ENCODE measurements at places on chromosomes 1 and 21.

DNA sequence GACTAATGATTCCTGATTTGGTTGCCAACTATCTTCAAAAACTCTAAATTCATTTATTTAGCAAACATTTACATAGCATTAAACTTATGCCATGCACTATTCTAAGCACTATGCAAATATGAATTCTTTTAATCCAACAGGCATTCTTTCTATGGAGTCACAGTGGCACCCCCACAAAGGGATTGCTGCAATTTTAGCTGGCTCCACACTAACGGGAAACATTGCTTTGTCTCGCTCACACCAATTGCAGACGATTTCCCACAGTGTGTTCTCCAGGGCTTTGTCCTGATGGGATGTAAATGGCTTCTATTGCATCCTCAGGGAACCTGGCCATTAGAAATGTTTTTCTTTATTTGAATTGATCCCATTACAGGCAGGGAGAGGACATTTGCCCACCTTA, 259.1 kb downstream of the BARHL2 start:
- DNase-seq = no peak

GRCh38 chr1:16257968-16258367, 21.0 kb upstream of the CPLANE2 start:
- DNase-seq = no peak

- no peak for DNase-seq
Measured at GRCh38 chr1:44907893-44908292, 64.8 kb upstream of the PTCH2 start.

DNA sequence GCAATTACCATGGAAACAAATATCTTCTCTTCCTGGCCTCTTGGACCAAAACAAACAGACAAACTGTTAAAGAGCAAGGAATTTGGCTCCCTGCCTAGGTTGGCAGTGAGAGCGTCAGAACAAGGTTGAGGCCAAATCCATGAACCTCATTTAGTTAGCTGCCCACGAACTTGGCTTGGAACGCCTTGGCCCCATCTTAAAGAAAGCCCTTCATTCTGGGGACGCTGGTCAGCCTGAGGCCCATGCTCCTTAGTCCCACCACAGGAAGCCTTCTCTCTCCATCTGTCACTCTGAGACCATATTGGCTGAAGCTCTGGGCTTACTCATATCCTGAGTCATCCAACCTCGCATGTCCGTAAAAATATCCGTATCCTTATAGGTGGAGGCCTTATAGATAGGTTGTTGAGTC, 62.4 kb upstream of the DIRAS3 start:
- no peak for DNase-seq

GRCh38 chr21:35172231-35172630, 123.1 kb upstream of the RUNX1 start:
- DNase-seq = no peak

GRCh38 chr1:119743776-119744597, 24.7 kb downstream of the HMGCS2 start:
- peak; percentile 94 for DNase-seq

- DNase-seq = peak; percentile 75
Measured at GRCh38 chr1:205527931-205528330, 23.5 kb downstream of the CDK18 start.

- DNase-seq = no peak
Measured at GRCh38 chr1:196546272-196547111, 61.7 kb downstream of the KCNT2 start.

DNA sequence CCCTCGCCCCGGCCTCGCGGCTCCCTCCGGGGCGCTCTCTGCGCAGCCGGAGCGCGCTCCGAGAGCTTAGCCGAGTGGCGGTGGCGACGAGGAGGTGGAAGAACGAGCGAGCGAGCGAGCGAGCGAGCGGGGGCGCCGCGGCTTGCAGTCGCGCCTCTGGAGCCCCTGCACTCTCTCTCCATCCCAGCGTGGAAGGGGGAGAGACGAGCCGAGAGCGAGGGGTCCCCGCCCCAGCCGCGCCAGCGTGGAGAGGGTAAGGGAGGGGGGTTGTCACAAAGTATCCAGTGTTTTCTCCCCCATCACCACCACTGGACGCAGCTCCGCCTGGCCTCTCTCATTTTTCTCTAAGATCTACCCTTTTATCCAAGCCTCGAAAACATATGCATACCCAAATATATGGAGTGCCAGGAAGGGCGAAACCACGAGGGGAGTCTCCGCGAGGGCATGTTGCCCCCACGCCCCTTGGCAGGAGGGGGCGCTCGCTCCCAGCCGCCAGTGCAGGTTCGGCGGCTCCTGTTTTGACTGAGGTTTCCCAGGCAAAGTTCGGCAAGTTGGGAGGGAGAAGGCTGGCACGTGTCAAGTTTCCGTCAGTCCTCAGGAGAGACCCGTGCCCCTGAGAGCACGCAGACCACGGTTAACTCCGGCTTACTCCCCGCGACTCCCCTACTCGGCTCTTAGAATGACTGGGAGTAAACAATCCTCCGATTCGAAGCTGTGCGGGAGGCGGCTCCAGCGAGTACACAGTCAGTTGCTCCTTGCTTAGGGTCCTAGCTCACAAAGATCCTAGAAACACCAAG, 569 bp upstream of the DAB1 start:
- peak; percentile 68 for DNase-seq

- DNase-seq = peak; percentile 25
Measured at GRCh38 chr1:173048621-173049321, 2.0 kb downstream of the TNFSF18 start.

DNA sequence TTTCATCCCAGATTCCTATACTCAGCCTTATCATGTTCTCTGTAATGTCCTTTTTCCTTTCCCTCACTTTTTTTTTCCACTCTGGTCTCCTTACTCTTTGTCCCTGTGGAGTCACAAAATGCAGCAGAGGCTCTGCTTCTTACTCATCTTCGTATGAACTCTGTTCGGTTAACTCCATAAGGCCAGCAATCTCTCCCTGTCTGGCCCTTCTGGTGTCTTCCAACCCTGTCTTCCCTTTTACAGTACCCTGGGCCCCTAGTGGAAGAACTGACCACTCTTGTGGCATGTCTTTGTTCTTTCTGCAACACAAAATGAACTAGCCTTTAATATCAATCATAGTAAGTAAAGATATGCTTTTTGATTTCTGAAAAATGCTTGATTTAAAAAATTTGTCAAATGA, 7.1 kb downstream of the CD101 start:
- DNase-seq = no peak

GRCh38 chr21:17391811-17392340, 121.0 kb upstream of the CXADR start:
- no peak for DNase-seq

GRCh38 chr1:55823541-55824250, 608.5 kb upstream of the USP24 start:
- DNase-seq = peak; percentile 65

- no peak for DNase-seq
Measured at GRCh38 chr1:27556435-27556780, 47.5 kb downstream of the AHDC1 start.

- no peak for DNase-seq
Measured at GRCh38 chr1:59901770-59902388, 24.7 kb downstream of the CYP2J2 start.

DNA sequence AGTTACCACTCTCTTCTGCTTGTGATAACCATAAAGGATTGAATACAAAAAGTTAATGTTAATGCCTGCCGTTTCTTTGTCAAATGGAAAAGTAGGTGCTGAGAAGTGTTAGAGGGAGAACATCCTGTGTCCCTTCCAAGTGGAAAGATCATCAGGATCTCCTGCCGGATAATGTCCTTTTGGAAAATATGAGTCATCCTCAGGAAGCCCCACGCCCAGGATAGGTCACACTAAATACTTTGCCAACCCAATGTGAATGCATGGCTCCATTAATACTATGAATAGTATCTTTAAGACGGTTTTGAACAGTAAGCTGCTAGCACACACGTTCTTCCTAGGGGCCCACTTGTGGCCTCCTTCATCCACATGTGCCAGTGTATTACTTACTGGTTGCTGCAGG, 279.5 kb downstream of the ZNF326 start:
- DNase-seq = no peak

- no peak for DNase-seq
Measured at GRCh38 chr1:14787604-14788003, 189.1 kb downstream of the KAZN start.

DNA sequence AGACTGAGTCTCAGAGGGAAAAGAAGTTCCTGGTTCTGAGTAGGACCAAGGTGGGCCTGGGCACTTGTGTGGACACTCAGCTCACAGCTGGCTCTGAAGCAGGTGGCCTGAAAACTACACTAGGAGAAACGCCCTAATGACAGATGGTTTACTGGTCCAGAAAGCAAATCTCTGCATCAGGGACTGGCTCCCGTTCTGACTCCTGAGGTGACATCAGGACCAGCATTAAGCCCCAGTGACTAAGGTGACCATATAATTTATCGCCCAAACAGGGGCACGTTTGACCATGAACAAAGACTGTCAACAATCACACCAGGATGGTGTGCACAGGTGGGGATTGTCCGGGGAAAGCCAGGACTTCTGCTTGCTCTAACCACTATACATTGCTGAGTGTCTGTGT, 12.2 kb upstream of the CD34 start:
- no peak for DNase-seq

DNA sequence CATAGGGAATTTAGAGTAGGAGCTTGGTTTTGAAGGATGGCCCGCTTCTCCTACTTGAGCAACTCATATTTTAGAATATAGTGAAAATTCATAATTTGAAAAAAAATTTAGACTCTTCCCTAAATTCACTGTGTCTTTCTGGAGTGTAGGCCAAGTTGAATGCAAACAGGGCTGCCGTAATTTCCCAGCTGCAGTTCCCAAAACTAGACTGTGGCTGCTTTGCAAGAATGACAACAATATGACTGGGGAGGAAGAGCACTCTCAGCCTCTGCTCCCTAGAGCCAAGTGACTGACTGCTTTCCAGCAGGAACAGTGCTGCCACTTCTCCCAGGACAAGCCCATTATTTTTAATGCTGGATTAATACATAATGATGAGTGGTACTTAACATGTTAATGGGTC, 209.0 kb downstream of the RHOU start:
- DNase-seq = no peak

DNA sequence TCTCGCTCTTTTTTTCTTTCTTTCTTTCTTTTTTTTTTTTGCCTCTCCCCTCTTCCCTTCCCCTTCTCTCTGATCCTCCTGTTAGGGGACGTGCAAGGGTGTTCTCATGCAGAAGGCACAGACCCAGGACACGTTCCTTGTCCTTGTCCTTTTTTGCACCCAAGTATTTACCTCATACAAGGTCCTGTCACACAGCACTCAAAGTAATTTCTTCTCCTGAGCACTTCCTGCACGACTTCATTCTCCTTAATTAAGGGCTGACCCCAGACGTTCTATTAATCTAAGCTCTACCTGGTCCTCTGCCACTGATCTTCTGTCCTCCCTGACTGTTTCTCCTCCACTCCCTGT, 424 bp upstream of the PCNX2 start:
- DNase-seq = no peak

DNA sequence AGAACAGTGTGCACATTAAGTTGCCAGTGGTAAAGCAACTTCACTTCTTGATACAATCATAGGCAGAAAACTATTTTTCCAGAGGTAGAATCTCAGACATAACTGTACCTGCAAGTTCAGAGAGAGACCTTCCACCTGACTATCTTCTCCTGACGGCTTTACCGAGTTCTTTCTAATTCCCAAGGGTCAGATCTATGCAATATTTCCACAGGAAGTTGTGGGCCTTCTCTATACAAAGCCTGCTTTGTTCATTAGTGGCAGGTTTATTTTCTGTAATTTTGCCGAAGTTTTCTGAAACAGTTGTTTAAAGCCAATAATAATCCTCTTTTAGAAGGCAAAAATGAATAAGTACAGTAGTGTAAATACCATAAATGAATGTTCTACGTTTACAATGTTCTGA, 58.2 kb upstream of the RCC1 start:
- no peak for DNase-seq

DNA sequence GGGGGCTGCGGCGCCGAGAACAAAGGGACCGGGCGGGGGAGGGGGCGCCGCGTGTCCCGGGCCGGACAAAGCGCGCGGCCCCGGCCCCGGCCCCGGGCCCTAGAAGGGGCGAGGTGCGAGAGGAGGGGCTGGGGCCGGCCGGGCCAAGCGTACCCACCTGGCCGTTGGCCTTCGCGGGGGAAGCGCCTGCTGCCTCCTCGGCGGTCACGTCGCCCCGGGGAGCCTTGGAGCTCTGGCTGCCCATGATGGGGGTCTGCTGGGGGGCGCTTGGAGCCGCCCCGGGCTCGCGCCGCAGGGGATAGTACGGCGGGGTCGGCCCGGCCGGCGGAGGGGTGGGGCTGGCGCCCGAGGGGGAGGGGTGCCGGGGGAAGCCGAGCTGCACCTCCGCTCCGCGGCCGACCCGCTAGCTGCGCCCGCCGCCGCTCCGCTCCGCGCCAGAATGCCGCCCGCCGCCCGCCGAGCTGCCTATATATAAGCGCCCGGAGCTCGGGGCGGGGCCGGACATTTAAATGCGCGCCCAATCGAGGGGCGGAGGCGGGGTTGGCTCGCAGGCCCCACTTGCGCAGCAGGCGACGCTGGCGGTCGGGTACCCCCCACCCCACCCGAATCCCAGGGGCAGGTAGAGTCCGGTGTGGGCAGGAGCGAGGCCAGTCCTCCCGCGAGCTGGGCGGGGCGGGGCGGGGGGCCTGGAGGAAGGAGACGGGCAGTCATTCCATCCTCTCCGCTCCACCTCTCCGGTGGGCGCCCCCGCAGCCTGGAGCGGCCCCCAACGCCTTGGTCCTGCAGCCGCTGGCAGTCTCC, at the start of gene MARCKSL1:
TSS of gene MARCKSL1 (minus strand) at position 444 of the 801 bp plus-strand sequence. CDS start at position 244, 200 bp downstream.
- DNase-seq = peak; percentile 92

GRCh38 chr1:195748969-195749368, 859.3 kb downstream of the KCNT2 start:
- DNase-seq = no peak

GRCh38 chr1:205632669-205633169, 908 bp upstream of the ELK4 start:
- DNase-seq = no peak

DNA sequence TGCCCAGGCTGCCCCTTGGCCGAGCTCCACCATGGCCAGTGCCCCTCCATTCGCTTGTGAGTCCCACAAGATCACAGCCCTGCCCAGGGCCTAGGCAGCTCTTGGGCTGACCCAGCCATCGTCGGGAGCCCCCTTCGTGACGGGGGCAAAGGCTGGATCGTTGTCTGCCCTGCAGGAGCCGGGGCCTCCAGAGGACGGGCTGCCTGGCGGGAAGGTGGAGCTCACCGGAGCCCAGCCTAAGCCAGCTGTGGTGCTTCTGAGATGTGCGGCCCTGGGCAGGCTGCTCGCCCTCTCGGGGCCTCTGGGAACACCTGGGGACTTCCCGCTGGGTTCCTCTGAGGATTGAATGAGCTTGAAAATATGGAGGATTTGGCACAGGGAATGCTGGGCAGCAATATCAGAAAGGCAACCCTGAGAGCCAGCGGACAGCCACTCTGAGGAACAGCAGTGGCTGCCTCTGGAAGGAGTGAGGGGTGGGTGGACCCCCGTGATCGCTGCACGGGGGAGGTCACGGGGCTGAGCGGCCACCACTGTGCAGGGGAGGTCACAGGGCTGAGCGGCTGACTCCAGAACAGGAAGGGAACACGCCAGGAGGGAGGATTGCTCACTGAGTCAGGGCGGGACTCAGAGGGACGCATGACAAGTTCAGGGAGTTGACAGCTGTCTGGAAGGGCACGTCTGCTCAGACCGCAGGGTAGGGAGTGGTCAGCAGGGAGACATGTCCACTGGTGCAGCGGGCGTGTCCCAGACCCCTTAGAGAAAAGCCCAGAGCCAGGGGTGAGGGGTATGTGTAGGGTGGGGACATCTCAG, 19.3 kb downstream of the TP73 start:
- no peak for DNase-seq

- no peak for DNase-seq
Measured at GRCh38 chr1:95916616-95917015, 682.6 kb downstream of the RWDD3 start.

Measured in osteoblast (primary cell).